Upper lobe of left lung (tissue), 6 donors: ENCODE measurements at places on chromosomes 4 and X. TPM values are rescaled to one million over a fixed set of nuclear protein-coding genes. Genes with fewer than 3 reads are reported as not detected.

DNA sequence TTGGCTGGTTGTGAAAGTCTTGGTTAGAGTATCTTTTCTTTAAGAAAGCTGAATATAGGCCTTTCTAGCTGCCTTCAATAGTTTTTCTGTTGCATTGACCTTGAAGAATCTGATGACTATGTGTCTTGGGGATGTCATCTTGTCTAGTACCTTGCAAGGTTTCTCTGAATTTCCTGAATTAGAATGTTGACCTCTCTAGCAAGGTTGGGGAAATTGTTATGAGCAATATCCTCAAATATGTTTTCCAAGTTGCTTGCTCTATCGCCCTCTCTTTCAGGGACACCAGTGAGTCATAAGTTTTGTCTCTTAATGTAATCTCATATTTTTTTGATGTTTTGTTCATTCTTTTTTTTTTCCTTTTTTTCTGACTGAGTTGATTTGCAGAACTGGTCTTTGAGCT, 194.7 kb downstream of the RAB28 start:
- no peaks in the 10 kb centered on the region for H3K36me3 ChIP-seq
- H3K27ac ChIP-seq = no peak overlapping the region
- H3K27me3 ChIP-seq = no peaks in the 10 kb centered on the region
- H3K4me1 ChIP-seq = no peaks in the 10 kb centered on the region
- H3K4me3 ChIP-seq = no peak overlapping the region

GRCh38 chr4:78560296-78560963, 8.9 kb downstream of the ANXA3 start:
- H3K4me1 ChIP-seq = peaks cover 54% of the 10 kb centered on the region
- no peaks in the 10 kb centered on the region for H3K36me3 ChIP-seq
- no peak overlapping the region for H3K4me3 ChIP-seq
- peak; percentile 40 for DNase-seq

GNL3L gene
- total RNA-seq = 26.3 TPM

PGM2 gene
- total RNA-seq = 30.6 TPM

- H3K27me3 ChIP-seq = no peaks in the 10 kb centered on the region
- DNase-seq = no peak
- H3K36me3 ChIP-seq = no peaks in the 10 kb centered on the region
- H3K4me3 ChIP-seq = no peak overlapping the region
- no peak overlapping the region for H3K27ac ChIP-seq
These were observed 440.8 kb upstream of the RASGEF1B start for GRCh38 chr4:81912376-81913030.

PLP1 gene
- not detected for total RNA-seq

DNA sequence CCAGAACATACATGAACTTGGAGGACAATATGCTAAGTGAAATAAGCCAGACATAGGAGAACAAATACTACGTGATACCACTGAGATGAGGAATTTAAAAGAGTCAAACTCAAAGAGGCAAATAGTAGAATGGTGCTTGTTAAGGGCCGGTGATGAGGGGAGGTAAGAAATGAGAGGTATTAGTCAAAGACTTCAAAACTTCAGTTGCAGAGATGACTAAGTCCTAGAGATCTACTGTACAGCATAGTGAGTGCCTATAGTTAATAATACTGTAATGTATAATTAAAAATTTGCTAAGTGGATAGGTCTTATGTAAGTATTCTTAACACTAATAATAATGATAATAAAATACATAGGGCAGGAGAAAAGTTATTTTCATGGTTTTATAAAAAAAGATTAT, 126.9 kb upstream of the VEGFC start:
- H3K36me3 ChIP-seq = no peaks in the 10 kb centered on the region
- no peak overlapping the region for H3K4me3 ChIP-seq
- H3K27ac ChIP-seq = no peak overlapping the region
- no peaks in the 10 kb centered on the region for H3K4me1 ChIP-seq
- no peak for DNase-seq

- no peak overlapping the region for H3K4me3 ChIP-seq
- no peaks in the 10 kb centered on the region for H3K4me1 ChIP-seq
- no peak for DNase-seq
- H3K27ac ChIP-seq = no peak overlapping the region
These were observed 14.3 kb downstream of the EPHA5 start for GRCh38 chr4:65656008-65656407.

DNA sequence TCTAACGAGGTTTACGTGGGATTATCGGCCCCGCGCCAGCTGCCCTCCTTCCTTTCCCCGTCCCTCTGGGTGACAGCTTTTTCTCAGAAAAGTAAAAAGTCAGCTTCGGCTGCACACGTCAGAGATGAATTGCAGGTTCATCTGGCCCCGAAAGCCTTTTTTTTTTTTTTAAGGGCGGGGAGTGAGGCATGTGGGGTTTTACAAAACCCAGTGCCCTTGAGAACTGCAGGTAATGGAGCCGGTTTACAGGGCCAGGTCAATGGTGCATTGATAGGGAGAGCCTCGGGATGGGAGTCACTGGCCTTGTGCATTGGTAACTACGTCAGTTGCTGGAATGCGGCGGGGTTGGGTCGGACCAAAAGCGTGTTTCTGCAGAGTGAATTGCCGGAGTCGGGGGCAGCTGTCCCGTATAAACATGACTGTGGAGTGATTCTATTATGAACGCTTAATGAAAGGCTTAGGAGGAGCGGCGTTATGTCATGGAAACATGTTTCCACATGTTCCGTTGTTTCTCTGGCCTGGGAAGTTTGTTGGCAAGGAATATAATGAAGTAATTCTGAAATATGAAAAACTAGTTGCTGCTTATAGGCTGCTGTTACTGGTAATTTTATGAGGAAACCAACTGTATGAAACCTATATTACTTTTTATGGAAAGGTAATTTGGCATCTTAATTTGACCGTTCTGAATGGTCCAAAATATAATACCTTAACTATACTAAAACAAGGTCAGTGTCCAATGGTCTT, 1.1 kb downstream of the HSPA4L start:
- H3K36me3 ChIP-seq = no peaks in the 10 kb centered on the region
- peak overlapping the region; percentile 78 for H3K27ac ChIP-seq
- no peaks in the 10 kb centered on the region for H3K27me3 ChIP-seq

DNA sequence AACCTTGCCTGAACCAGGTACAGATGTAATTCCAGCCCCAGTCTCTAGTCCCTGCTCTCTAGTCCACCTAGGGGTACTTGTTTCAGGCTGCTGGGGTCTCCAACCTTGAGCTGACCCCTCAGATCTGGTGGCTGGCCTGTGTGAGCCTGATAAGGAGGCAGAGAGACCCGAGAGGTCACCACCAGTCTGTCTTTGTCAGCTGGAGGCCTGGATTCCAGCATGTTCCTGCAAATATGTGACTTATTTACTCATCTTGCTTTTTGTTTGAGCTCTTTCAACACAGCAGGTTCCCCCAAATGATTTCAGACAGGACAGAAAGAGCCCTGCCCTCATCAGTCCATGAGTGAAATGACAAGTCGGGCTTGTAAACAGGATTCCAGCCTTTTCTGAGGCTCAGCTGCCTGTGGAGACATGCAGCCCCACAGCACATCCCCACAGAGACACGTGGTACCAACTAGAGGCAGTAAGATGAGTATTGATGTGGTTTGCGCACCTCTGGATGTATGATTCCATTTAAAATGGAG, 37.5 kb upstream of the STK26 start:
- H3K27me3 ChIP-seq = no peaks in the 10 kb centered on the region
- no peaks in the 10 kb centered on the region for H3K4me1 ChIP-seq
- no peak overlapping the region for H3K27ac ChIP-seq
- no peaks in the 10 kb centered on the region for H3K36me3 ChIP-seq
- H3K4me3 ChIP-seq = no peak overlapping the region
- no peak for DNase-seq

DNA sequence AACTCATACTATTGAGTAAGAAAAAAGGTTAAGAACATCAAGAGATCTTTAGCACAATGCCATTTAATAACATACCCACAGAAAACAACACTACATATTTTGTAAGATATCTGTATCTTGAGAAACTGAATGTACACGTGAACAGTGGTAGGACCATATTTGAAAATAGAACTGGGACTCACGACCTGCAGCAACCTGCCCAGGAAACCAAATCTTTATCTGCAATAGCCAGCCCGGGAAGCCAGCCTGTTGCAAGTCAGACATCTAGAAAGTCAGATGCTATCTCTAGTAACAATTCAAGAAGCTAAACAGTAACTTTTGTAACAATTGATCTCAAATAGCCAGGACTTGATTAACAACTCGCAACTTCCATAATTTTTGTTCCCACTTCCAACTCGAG, 52.6 kb upstream of the SOD3 start:
- no peak overlapping the region for H3K27ac ChIP-seq
- no peaks in the 10 kb centered on the region for H3K4me1 ChIP-seq

GRCh38 chr4:52780617-52781354, 29.6 kb upstream of the ERVMER34-1 start:
- DNase-seq = no peak
- H3K27ac ChIP-seq = no peak overlapping the region
- H3K4me3 ChIP-seq = no peak overlapping the region
- H3K4me1 ChIP-seq = no peaks in the 10 kb centered on the region
- H3K27me3 ChIP-seq = no peaks in the 10 kb centered on the region
- H3K36me3 ChIP-seq = no peaks in the 10 kb centered on the region

- H3K36me3 ChIP-seq = no peaks in the 10 kb centered on the region
- no peak overlapping the region for H3K27ac ChIP-seq
- H3K4me1 ChIP-seq = no peaks in the 10 kb centered on the region
- DNase-seq = no peak
- H3K27me3 ChIP-seq = no peaks in the 10 kb centered on the region
These were observed 109.8 kb downstream of the DCTD start for GRCh38 chr4:182807346-182807745.

DMD gene
- 34.6 TPM for total RNA-seq

MTNR1A gene
- not detected for total RNA-seq

- no peaks in the 10 kb centered on the region for H3K27me3 ChIP-seq
- H3K4me1 ChIP-seq = peaks cover 12% of the 10 kb centered on the region
- H3K27ac ChIP-seq = no peak overlapping the region
- peak overlapping the region; percentile 14 for H3K4me3 ChIP-seq
These were observed 13.6 kb upstream of the HELT start for GRCh38 chr4:185004562-185005218.

DNA sequence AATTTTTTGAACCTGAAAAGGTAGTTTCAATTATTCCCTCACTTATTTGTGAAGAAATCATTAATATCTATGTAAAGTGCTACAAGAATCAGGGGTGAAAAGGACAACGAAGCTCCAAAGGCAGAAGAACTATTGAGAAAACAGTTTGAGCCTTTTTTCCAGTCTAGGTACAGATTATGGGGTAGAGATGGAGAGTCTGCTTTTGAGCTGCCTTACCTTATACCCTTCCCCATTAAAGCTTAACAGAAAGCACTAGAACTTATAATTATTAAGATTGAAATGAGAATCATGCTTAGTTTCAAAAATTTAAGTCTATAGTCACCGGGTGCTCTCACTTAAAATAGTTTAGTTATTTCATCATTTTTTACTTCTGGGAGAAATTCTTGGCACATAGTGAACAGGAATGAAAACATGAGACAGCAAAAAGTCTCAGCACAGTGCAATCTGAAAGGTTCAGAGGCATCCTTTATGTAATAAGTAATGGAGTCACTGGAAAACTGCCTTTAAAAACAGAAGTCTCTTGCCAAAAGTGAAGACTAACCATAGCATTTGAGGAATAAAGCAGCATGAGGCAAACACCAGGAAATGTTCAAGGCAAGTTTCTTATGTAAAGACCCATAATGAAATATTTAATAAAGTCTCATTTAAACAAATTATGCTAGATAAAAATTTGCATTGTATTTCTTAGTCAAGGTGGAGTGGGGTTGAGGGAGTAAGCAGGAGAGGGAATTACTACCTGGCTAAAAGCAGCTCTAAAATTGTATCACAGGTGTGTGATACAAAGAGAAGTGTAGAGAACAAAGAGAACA, 5.1 kb upstream of the DCLK2 start:
- DNase-seq = no peak
- H3K27me3 ChIP-seq = no peaks in the 10 kb centered on the region
- H3K36me3 ChIP-seq = no peaks in the 10 kb centered on the region
- H3K4me1 ChIP-seq = no peaks in the 10 kb centered on the region
